ENCODE measurements at places on chromosomes 11 and 22.
A peak's percentile ranks its signal among the peaks of the same experiment; 100 is the strongest.

GRCh38 chr11:65524741-65525545, at the start of gene SCYL1:
TSS of gene SCYL1 (plus strand) at chr11:65525083. CDS start at chr11:65525154, 71 bp downstream.
- DNase-seq, result peak; percentile 68
- H3K4me3 ChIP-seq, result peak within 1 kb of the TSS; percentile 91
- no peaks in the 10 kb centered on the region for H3K36me3 ChIP-seq
- H3K27ac ChIP-seq, result peak within 1 kb of the TSS; percentile 94

DNA sequence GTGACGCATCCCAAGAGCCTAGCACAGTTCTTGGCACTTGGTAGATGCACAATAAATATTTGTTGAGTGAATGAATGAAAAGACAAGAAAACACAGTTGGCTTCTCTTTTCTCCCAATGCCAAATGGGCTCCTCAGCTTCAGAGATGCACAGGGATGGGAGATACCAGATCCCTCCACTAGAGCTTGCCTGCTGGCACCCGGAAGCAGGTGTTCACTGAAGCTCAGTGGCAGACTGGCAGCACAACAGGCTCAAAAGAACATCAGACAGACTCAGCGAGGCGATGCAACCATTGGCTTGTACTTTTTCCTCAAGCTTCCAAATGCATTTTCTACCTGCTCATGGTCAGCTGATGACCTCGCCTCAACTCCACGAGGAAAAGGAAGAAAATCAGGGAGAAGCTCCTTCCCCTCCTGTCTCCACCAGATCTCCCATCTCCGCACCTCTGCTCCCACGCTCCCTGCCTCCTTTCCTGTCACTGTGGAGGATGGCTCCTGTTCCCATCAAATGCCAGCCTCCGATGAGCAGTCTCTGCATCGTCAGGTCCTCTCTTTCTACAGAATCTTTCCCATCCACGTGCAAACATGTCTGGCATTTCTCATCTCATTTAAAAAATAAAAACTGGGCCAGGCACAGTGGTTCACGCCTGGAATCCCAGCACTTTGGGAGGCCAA, 5.8 kb downstream of the RAPSN start:
- no peaks in the 10 kb centered on the region for H3K4me1 ChIP-seq
- H3K4me3 ChIP-seq, result no peak overlapping the region
- H3K27me3 ChIP-seq, result no peaks in the 10 kb centered on the region
- DNase-seq, result no peak
- H3K36me3 ChIP-seq, result no peaks in the 10 kb centered on the region
- no peak overlapping the region for H3K27ac ChIP-seq

DNA sequence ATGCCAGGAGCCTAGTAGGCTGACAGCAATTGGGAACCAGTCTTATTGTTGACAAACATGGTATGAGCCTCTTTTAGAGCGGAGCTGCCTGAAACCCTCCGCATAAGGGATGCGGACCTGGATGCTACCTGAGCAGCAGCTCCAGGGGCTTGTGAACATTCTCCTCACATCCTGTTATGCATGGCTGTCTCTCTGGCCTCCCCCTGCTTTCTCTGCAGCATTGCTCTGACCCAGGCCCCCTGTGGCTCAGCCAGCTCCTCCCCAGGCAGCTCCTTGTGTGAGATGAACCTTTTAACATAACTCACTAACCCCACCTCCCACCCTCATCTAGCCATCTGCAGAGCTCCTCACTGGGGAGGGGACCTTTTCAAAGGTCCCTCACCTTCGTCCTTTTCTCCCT, 6.0 kb downstream of the BMAL1 start:
- H3K27me3 ChIP-seq, result no peaks in the 10 kb centered on the region
- no peak overlapping the region for H3K27ac ChIP-seq
- no peaks in the 10 kb centered on the region for H3K4me1 ChIP-seq
- no peak overlapping the region for H3K4me3 ChIP-seq
- H3K36me3 ChIP-seq, result no peaks in the 10 kb centered on the region

DNA sequence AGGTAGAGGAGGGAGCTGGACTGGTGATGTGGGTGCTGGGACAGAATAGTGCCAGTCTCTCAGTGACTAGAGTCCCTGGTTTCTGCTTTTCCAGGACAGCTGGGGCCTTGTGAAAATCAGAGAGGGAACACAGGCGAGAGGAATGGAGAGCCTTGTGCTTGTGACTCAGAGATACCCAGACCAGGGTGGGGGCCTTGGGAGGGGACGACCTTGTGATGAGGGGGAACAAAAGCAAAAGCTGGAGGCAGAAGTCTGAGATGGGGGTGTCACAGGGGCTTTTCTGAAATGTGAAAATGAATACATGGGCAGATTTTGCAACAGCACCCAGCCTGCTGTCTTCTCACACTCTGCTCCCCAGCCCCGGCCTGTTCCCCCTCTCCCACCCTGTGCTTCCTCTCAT, 3.4 kb upstream of the NR1H3 start:
- no peak overlapping the region for H3K4me3 ChIP-seq
- DNase-seq, result no peak
- no peaks in the 10 kb centered on the region for H3K36me3 ChIP-seq
- H3K4me1 ChIP-seq, result no peaks in the 10 kb centered on the region

DNA sequence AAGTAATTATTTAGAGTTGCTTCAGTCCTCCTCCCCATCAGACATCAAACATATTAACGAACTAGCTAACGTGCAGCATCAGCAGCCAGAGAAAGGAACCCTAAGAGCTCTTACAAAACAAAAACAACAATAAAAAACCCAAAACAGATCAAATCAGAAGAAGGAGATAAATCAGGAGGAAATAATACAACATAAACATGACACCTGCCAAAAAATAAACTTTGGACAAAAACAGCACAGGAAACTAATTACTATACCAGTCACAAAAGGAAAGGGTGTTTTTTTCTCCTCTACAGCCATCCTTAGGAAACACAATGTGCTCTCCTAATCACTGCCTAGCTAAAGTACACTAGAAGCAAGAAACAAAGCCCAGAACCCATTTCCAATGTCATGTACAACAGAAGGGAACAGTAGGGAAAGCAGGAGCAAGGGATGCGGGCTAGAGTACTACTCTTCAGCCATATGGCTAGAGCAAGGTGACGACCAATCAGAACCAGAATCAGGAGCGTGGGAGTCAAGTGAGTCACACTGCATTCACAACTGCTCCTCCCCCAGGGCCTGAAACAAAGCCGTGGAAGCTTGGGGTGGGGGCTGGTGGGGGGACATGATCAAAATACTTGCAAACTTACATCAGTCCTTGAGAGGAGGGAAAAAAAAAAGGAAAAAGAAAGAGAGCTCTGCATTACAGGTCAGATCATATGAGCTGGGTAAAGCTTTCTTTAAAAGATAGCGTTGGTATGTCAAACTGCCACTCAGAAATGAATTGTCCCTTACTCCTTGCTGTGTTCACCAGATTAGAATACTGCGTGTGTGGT, 60.4 kb downstream of the LARGE2 start:
- no peak overlapping the region for H3K27ac ChIP-seq
- no peaks in the 10 kb centered on the region for H3K4me1 ChIP-seq
- H3K27me3 ChIP-seq, result no peaks in the 10 kb centered on the region
- no peak for DNase-seq
- H3K36me3 ChIP-seq, result no peaks in the 10 kb centered on the region

DNA sequence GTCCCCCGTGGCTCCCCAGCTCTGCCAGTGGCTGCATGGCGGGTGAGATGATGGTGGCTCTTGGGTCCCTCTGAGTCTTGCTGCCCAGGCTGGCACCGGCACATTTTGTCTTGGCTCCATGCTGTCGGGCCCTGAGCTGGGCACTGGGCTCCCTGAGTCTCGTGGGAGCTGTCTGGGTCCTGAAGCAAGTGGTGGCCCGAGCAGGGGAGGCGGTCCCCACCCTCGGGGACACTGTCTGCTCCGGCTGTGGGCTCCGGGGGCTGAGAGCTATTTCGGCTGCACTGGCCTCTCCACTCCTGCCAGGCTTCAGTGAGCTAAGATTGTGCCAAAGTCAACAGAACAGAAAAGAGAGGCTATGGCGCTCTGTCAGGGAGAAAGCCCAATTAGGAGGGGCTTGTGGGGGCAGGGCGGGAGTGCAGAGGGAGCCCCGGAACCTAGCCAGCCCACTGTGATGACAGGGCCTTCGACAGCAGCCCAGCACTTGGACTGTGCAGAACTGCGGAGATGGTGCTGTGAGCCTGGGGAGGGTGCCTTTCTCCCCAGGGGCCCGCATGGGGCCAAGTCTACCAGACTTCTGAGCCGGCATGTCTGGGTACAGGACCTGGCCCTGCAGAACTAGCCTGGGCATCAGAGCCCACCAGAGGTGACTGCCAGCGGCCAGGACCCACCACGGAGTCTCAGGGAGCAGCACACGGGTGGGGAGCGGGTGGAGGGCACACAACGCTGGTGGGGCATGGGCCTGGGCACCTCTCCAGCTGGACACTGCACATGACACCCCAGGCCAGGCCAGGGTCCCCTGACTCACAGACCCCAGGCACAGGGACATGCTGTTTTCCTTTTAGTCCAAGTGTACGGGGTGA, 38.0 kb downstream of the RTN4R start:
- DNase-seq, result no peak
- H3K27me3 ChIP-seq, result no peaks in the 10 kb centered on the region
- no peak overlapping the region for H3K27ac ChIP-seq
- H3K4me3 ChIP-seq, result no peak overlapping the region
- no peaks in the 10 kb centered on the region for H3K36me3 ChIP-seq

GRCh38 chr11:20049231-20049630, 111.0 kb downstream of the DBX1 start:
- H3K4me3 ChIP-seq, result no peak overlapping the region
- H3K27ac ChIP-seq, result no peak overlapping the region
- H3K4me1 ChIP-seq, result no peaks in the 10 kb centered on the region
- peaks cover 74% of the 10 kb centered on the region for H3K36me3 ChIP-seq
- no peak for DNase-seq

DNA sequence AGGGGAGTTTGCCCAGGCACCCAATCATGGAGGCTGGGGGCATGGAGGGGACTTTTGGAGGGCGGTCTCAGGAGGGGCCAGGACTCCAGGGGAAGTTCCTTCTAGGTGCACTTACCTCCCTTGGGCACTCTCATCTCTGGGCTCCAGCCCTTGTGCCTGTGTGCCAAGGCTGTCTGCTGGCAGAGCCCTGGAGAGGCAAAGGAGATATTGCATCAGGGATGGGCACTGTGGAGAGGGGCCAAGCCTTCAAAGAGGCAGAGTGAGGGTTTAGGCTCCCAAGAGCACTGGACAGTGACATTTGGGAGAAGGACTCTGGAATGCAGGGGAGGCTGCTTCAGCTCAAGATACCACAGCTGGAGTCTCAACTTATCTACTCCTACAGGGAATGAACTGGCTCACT, 32.2 kb upstream of the TFIP11 start:
- H3K27me3 ChIP-seq, result no peaks in the 10 kb centered on the region
- H3K4me1 ChIP-seq, result peaks cover 5% of the 10 kb centered on the region

GRCh38 chr11:6200975-6201374, 2.0 kb downstream of the OR52W1 start:
- no peaks in the 10 kb centered on the region for H3K4me1 ChIP-seq
- no peak overlapping the region for H3K4me3 ChIP-seq
- peak; percentile 69 for DNase-seq
- H3K27me3 ChIP-seq, result no peaks in the 10 kb centered on the region

DNA sequence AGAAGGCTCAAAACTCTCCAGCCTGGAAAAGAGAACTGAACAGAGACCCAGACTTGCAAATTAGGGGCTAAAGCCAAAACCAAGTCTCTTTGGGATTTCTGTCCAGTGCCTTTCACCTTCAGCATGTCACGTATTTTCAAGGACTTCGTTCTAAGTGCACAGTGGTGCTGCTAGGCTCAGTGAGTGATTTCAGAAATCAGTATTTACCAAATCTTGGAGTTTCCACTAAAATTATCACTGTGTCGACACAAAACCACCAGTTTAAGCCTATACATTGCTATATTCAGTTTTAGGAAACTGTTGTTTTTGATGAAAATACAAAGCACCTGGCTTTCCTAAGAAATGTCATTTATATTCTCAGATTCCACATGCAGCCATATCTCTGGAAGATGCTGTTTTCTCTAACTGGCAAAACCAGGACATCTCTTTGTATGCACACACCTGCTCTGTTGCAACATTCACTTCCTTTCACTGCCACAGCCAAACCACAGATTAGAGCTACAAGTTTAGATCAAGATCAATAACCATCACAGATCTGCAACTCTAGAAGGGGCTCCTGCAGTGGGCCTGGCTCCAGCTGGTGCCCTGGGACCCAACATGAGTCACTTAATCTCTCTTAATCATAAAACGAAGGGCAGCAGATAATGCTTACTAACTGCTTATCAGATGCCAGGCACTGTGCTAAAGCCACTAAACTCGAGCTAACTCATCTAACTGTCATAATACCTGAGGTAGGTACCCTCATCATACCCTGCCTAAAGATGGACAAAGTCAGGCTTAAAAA, 22.3 kb downstream of the SMCO4 start:
- no peaks in the 10 kb centered on the region for H3K36me3 ChIP-seq
- DNase-seq, result no peak
- no peaks in the 10 kb centered on the region for H3K27me3 ChIP-seq
- H3K27ac ChIP-seq, result no peak overlapping the region
- H3K4me3 ChIP-seq, result no peak overlapping the region

- no peak overlapping the region for H3K4me3 ChIP-seq
- H3K27me3 ChIP-seq, result no peaks in the 10 kb centered on the region
- peaks cover 27% of the 10 kb centered on the region for H3K4me1 ChIP-seq
- H3K36me3 ChIP-seq, result no peaks in the 10 kb centered on the region
Measured at GRCh38 chr22:37182101-37182948, 5.7 kb downstream of the C1QTNF6 start.

DNA sequence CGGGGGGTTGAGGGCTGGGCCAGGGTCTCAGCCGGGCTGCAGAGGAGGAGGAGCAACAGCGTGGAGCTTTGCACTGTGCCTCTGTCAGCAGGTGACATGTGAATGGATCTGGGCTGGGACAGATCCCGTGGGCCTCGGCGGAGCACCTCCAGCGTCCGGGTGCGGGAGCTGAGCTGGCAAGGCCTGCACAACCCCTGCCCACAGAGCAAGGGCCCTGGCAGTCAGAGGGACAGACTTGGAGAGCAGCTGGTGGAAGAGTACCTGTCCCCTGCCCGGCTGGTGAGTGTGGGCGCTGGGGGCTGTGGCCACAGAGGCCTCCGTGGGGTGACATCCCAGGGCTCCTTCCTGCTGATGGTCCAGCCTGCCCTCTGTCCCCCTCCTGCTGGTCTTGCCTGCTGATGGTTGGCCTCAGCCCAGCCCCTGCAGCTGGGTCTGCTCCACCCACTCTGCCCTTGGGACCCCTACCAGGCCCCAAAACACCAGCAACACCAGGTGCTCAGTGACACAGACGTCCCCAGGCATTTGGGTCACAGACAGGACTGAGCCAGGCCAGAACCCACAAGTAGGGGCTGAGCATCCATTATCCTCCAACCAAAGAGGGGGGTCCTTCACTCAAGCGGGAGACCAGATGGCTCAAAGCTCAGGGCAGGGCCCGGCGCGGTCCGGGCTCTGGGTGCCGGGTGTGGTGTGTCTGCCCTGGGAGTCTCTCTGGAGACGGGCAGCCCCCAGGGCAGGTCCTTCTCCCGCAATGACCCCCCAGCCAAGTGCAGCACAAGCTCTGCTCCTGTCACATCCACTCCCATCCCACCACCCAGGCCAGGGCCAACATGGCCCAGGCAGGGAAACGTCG, 3.5 kb downstream of the LRRC56 start:
- DNase-seq, result no peak
- H3K4me1 ChIP-seq, result peaks cover 24% of the 10 kb centered on the region
- no peak overlapping the region for H3K27ac ChIP-seq
- no peak overlapping the region for H3K4me3 ChIP-seq
- H3K27me3 ChIP-seq, result no peaks in the 10 kb centered on the region
- H3K36me3 ChIP-seq, result no peaks in the 10 kb centered on the region

- H3K4me3 ChIP-seq, result no peak overlapping the region
- H3K27ac ChIP-seq, result no peak overlapping the region
- no peak for DNase-seq
Measured at GRCh38 chr11:79506734-79507344, 66.0 kb upstream of the TENM4 start.

GRCh38 chr11:27228232-27228905, 134.6 kb downstream of the CCDC34 start:
- no peaks in the 10 kb centered on the region for H3K36me3 ChIP-seq
- H3K4me3 ChIP-seq, result no peak overlapping the region
- DNase-seq, result no peak
